ENCODE measurements at places on chromosomes 7 and 10.
A peak's percentile ranks its signal among the peaks of the same experiment; 100 is the strongest.

DNA sequence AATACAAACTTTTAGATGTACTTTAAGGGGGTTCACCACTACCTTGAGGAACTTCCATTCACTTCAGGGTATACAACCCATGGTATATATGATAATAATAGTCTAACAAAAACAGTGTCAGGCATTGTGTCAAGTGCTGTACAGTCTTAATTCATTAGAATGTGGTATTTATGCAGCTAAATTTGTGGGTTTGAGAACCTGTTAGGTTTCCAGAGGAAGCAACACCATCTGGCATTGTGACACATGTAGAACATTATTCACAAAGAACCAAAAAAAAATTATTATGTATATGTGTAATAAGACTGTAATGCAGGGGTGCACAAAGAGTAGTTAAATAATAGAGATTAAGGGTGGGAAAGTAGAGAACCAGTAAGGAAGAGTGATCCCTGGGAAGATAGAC is 26.3 kb downstream of the TMEM60 start:
- no peak for DNase-seq

DNA sequence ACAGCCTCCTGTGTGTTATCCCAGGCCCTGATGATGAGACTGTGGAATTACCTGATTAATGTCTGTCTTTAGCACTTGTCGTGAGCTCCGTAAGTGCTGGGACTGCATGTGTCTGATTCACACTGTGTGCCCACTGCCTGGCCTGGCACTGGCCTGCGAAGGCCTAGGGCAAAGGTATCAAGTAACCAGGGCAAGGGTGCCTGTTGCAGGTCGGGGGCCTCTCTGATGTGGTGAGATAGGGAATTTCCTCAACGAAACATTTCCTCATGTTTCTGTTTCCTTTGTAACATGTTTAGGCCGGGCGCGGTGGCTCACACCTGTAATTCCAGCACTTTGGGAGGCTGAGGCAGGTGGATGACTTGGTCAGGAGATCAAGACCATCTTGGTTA is 50.4 kb downstream of the LHPP start:
- DNase-seq: no peak

DNA sequence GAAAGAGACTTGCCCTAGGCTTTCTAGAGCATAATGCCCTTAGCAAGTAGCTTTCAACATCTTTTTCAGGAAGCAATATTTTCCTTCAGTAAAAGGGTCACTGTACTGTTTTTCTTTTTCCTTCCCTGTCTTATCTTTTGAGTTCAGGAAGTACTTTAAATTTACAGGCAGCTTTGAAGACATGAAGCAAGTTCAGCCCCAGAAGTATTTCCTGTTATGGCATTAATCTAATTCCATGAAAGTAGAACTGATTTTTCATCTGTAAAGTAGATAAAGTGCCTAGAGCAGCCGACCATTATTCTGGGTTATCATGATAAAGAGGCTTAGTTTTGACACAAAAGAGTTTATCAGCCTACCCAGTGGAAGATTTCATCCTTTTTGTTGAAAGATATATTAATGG is 288.2 kb downstream of the ADK start:
- no peak for DNase-seq

DNA sequence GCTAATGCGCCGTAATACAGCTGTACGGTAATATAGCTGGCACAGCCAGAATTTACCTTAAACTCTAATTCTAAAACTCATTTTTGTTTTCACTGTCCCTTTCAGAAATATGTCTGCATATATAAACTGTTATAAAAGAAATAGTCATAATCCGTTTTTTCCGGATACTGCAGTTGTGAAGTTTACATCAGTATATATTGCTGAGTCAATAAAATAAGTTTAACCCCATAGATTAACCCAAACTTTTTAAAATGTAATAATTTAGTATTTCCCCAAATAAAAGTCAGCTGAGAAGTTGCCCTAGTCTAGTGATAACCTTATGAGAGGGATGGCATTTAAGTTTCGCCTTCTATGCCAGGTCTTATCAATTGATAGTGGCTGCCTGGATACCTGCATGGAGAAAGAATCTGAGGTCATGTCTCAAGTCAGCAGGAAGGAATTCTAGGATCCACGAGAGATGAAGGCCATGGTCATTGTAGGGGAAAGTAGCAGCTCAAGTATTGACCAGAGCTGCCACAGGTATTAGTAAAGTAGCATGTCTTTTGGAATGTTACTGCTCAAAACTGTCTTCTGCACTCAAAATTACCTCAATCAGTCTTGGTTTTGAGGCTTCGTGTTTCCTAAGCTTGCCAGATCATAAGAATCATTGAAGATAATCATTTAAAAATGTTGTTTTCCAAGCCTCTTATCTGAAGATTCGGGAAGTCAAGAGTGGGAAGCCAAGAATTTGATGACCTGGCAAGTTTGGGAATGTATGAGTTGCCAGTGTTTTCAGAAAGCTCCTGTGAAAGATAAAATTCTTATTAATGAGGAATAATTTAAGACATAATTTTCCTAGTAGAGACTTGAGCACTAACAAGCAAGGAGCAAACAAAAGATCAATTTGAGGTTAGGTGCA is 10.8 kb downstream of the PRPS1L1 start:
- DNase-seq: no peak

- DNase-seq: no peak
Measured at GRCh38 chr10:27525819-27526218, 21.7 kb downstream of the RAB18 start.

GRCh38 chr10:100662067-100662466 is 83.3 kb upstream of the PAX2 start:
- DNase-seq: no peak

GRCh38 chr7:102322202-102322715 is 34.0 kb downstream of the SPDYE6 start:
- DNase-seq: no peak

DNA sequence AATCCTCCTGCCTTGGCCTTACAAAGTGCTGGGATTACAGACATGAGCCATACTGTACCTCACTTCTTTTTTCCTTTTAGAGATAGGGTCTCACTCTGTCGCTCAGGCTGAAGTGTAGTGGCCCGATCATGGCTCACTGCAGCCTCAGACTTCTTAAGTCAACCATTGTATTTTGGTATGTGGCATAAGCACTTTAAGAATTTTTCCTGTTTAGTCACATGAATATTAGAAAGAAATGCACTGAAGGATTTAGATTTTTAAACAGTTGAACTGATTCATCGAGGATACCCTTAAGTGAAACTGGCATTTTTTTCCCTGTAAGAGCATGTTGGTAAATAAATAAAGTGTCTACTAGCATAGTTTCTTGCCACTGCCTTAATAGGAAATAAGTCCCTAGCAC is 319.3 kb upstream of the CACNA2D1 start:
- DNase-seq: no peak

GRCh38 chr10:651692-652091 is 37.8 kb downstream of the DIP2C start:
- DNase-seq: no peak

- peak; percentile 3 for DNase-seq
Measured at GRCh38 chr10:61140765-61141392, 196.9 kb upstream of the RHOBTB1 start.

GRCh38 chr7:134419875-134420274 is 39.0 kb downstream of the AKR1B1 start:
- no peak for DNase-seq

DNA sequence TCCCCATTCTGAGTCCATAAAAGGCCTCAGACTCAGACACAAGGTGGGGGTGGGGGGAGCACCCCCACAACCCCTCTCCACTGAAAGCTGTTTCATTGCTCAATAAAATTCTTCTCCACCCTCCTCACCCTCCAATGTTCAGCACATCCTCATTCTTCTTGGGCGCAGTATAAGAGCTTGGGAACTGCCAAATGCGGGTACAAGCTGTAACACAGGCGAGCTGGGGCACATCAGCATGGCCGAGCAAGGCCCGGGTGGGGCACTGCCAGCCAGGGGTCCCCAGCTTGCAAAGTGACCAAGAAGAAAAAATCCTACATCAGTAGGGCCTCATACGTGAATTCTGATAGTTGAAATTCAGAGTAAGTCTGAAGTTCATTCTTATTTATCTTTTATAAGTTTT is 50.1 kb downstream of the CACUL1 start:
- DNase-seq: no peak

- peak; percentile 32 for DNase-seq
Measured at GRCh38 chr10:13536674-13537366, 8.0 kb upstream of the BEND7 start.

DNA sequence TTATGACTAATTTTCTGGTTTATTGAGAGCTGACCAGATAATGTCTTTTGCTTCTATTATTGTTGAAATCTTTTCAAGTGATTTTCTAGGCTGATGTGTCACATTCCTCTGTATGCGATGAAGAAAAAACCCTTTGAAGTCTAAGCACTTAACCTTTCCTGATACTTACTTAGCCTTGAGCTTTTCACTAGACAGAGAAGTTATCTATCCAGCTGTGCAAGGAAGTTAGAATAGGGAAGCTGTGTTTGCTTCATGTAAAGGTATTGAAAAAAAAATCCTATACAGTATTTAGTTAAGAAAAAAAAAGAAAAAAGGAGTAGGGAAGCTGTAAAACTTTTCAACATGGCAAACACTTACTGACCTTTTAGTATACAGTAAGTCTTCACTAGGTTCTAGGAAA is 117.6 kb upstream of the DNAJB12 start:
- no peak for DNase-seq

DNA sequence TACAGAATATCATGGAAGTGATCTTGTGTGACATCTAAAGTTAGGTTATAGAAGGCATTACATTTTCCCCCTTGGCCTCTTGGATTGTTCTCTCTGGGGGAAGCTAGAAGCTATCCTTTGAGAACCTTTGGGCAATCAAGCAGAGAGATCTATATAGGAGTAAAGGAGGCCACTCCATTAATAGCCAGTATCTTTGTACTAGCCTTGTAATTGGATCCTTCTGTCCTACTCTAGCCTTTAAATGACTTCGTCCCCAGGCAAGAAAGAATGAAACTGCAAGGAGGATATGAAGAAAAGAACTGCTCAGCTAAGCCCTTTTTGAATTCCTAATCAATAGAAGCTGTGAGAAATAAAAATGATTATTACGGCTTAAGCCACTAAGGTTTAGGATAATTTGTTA is 230.9 kb downstream of the AGMO start:
- no peak for DNase-seq

- DNase-seq: no peak
Measured at GRCh38 chr10:125238682-125239081, 78.3 kb upstream of the CTBP2 start.

- DNase-seq: no peak
Measured at GRCh38 chr7:31004393-31004792, 40.6 kb downstream of the GHRHR start.

GRCh38 chr10:111017098-111017497 is 59.7 kb upstream of the ADRA2A start:
- no peak for DNase-seq

DNA sequence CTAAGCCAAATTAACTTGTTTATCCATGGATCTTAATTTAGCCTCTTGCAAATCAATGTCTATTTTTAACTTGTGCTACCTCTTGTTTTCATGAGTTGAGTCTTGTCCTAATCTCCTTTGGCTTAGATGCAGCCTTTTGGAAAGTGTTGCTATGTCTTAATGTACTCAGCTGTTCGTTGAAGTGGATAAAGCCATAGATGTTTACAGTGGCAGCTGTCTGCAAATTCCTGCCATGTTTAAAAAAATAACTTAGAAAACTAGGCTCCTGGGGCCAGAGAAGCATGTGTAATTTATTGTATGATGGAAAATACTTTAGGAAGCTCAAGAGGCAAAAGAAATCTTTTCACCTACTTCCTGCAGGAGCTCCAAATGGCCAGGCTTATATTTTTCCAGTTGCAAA is 253.1 kb upstream of the RHOBTB1 start:
- DNase-seq: no peak
